ENCODE measurements at places on chromosomes 11 and 22.

GRCh38 chr22:32728291-32728690 is 73.2 kb upstream of the TIMP3 start:
- no peak for DNase-seq

- DNase-seq, result no peak
Measured at GRCh38 chr11:27208846-27209245, 154.2 kb downstream of the CCDC34 start.

DNA sequence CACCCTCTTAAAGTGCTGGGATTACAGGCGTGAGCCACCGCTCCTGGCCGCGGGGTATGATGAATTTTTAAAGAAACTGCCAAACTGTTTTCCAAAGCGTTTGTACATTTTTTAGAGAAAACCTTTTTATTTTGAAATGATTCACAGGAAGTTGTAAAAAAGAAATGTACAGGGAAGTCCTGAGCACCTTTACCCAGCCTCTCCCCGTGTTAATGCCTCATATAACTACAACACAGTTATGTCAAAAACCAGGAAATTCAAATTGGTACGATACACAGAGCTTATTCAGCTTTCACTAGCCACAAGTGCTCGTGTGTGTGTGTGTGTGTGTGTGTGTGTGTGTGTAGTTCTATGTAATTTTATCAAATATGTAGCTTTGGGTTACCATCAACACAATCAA is 7.0 kb upstream of the FAM118A start:
- DNase-seq, result no peak

DNA sequence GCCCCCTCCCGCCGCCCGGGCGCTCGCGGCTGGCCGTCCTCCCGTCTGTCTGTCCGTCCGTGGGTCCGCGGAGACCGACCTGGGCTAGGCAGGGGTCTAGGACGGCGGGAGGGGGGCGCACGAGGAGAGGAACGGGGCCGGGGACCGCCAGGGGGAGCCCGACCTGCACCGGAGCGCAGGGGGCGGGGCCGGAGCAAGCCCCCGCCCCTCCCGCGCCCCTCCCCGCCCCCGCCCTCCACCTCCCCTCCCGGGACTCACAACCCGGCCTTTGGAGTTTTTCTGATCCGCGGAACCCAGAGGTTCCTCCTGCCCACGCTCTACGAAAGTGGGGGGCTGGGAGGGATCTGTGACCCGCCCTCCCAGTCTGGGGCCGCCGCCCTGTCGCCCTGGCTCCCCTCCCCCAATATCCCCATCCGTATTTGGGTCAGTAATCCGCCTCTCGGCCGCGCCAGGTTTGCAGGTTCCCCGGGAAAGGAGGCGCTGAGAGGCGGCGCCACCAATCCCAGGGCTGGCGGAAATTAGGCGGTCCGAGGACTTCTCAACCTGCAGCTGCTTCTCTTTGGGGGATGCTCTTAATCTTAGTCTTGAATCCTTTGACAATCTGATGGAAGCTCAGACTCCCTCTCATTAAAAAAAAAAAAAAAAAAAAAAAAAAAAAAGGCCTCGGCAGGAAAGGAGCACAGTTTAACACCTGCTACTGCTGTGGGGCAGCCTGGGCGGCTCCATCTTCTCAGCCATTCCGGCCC is 925 bp upstream of the KCNJ11 start:
- DNase-seq, result peak; percentile 75

DNA sequence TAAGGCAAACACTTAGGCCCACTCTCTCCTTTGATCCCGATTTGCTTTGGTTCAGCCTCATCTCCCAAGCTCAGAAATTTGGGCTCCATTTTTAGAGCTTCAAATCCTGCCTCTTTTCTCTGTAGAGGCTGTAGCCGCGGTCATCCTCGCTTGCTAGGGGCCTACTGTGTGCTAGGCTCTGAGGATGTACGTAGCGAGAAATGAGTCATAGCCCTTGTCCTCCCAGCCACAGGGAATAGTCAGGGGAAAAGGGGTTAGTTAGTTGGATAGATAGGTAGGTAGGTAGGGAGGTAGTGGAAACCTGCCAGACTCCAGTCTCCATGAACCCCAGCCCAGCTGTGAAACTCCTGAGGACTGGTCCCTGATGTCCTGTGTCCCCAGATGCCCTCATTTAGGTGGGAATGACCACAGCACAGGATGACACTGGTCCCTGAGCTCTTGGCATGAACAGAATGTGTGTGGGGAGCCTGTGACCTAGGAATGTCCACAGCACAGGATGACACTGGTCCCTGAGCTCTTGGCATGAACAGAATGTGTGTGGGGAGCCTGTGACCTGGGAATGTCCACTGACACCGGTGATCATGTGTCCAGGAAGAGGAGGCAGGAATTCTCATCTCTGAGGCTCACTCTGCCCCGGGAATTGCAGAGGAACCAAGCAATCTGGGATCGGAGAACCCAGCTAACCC is 21.4 kb upstream of the HMOX1 start:
- no peak for DNase-seq

DNA sequence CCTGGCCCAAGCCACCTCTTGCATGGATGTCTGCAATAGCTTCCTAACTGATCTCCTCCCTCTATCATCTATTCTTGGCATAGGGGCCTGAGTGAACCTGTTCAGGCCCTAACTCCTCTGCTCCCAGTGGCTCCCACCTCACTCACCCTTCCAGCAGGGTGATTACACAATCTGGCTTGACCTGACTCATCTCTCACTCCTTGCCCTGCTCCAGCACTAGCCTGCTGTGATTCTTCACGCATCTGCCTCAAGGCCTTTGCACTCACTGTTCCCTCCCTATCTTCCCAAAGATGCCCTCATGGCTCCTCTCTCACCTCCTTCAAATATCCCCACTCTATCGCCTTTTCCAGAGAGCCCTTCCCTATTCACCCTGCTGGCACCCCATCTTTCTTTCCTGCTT is 10.5 kb downstream of the SCN4B start:
- no peak for DNase-seq

DNA sequence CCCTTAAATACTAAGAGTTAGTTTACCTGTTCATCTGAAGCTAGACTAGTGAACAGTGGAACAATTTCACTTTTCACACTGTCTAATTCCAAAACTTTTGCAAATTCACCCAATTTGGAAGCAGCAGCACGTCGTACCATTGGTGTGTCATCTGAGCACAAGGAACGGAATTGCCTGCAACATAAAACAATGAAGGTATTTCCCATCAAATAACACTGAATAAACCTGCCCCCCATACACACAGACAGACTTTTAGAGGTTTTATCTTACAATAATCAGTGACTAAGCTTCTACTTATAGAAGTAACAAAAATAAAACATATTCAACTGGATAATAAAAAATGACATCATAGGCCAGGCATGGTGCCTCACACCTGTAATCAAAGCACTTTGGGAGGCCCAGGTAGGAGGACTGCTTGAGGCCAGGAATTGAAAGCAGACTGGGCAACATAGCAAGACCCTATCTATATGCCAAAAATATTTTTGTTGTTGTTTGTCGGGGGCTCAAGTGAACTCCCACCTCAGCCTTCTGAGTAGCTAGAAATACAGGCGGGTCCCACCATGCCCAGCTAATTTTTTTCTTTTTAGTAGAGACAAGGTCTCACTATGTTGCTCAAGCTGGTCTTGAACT is 6.3 kb downstream of the PPP2R1B start:
- DNase-seq, result no peak

GRCh38 chr11:35013514-35014233 is 97.3 kb downstream of the PDHX start:
- DNase-seq, result peak; percentile 71

DNA sequence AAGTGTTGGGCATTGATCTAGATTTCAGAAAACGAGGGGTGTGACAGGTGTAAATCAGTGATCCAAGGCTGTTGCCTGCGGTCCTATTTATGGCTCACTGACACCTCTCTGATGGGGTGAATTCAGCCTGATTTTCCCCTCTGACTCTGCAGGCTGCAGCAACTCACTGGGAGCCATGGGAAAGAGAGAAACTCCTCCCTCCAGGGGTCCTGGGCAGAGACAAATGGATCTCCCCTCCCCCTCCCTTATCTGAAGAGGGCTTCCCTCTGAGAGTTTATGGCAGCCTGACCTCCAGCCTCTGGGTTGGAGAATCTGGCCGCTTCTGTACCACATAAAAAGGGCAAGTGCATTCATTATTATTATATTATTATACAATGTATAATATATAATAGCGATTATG is 1.8 kb upstream of the PKNOX2 start:
- DNase-seq, result no peak

- no peak for DNase-seq
Measured at GRCh38 chr22:28379075-28379779, 300.4 kb downstream of the TTC28 start.

DNA sequence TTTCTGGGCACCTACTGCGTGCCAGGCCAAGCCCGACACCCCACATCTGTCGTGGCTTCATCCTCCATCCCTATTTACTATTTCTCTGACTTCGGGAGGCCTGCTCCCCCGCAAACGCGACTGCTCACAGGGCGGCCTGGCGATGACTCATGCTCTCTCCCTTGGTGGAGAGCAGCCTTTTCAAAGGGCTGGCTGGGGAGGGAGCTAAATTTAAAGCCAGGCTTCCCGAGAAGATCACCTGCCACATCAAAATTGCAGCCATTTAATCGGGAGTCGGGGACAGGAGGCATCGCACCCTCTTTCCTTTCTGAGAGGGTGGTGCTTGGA is 24.9 kb upstream of the SHISAL1 start:
- DNase-seq, result no peak

- no peak for DNase-seq
Measured at GRCh38 chr11:113014262-113015097, 53.3 kb downstream of the NCAM1 start.

GRCh38 chr11:8810540-8811301 is 100.3 kb upstream of the AKIP1 start:
- DNase-seq, result no peak

DNA sequence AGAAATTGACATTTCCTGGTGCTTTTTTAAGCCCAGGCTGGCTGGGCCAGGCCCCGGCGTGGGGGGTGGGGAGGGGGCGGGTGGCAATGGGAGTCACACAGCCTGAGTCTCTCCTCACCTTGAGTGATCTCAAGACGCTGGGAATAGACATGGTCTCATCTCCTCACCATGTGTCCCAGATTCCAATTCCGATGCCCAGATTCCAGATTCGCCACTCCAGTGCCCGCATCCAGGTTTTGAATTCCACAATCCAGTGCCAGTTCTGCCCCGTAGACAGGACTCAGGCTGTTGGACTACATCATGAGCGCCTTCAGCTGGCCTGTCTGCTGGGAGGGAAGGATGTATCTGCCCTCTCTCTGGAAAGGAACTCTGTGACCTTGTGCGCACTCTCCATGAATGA is 19.1 kb downstream of the KCNC1 start:
- no peak for DNase-seq

- peak; percentile 27 for DNase-seq
Measured at GRCh38 chr11:96178049-96178886, 164.7 kb downstream of the MAML2 start.

DNA sequence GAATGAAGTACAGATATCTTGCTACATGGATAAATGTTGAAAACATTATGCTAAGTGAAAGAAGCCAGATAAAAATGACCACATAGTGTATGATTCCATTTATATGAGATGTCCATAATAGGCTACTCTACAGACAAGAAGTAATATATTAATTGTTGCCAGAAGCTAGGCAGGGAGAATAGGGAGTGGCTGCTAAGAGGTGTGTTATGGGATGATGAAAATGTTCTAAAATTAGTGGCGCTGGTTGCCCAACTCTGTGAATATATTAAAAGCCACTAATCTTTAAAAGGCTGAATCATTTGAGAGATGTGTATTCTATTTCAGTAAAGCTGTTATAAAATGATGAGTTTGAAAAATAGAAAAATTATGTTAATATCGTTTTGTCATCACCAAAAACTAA is 144.4 kb downstream of the NCAM1 start:
- no peak for DNase-seq

DNA sequence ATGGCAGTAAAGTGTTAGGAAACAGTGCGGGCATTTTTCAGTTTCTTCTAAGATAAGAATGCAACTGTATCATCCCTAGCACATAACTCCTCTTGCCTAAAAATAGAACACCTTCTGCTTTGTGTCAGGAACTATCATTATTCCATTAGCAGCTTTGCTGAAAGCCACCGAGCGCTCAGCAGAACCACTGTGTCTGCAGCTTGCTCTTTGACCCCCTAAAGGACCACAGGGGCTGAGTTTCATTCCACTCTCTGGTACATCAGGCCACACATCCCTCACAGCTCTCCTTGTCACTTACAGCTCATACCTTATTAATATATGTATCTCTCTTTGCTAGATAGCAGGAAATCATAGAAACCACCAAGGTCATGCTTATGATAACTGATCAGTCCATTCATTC is 360.2 kb downstream of the KCNA4 start:
- no peak for DNase-seq

DNA sequence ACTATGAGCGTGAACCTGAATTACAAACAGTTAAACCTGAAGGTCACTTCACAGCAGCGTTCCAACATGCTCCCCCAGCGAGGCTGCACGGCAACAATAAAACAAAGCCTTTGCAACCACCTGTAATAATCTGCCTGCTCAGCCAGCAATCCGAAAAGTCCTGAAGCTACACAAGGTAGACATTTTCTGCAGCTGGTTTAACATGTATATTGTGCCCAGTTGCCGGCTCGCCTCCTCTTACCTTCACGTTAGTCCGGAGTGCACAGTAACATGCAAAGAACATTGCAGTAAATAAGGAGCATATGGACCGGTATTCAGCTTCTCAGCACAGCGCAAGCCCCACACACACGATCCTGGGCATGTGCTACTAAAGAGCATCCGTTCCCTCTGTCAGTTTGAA is 704.3 kb downstream of the DLG2 start:
- no peak for DNase-seq

DNA sequence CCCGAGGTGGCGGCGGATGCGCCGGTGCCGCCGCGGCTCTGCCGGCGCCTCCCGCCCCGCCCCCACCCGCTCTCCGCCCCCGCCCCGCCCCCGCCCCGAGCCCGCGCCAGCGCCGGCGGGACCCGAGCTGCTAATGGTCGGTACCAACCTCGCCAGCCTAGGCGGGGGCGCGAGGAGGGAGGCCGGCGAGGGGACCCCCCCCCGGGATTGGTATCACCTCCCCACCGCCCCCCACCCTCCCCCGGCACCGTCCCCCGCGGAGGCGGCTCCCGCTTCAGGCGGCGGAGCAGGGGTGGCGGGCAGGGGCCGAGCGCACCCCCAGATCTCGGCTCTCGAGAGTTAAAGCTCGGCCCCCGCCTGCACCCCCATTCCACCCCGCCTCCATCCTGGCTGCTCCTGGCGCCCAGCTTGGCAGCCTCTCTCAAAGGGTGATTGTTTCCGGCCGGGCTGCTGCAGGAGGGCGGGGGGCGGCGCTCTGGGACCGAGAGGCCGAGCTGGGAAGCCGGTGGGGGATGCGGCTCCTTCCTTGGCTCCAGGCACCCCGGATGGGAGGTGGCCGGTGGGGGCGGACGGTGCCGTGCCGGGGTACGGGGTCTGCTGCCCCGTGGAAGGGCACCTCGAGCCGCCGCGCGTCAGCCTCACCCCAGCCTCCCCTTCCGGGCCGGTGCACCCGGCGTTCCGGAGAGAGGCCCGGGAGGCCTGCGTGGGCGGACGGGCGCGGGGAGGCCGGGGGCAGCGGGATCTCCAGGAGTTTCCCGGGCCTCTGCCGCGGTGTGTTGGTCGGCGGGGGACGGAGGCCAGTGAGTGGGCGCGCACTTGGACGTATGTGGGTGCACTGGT is at the start of gene B3GAT1:
Gene B3GAT1, minus strand, starts transcription at position 40 of the 840 bp plus-strand sequence. CDS start 24,583 bp downstream, outside the sequence.
- peak; percentile 19 for DNase-seq

- no peak for DNase-seq
Measured at GRCh38 chr11:131204282-131204681, 166.1 kb upstream of the NTM start.

Measured in activated naive CD4-positive, alpha-beta T cell treated with anti-CD3 and anti-CD28 coated beads for 36 hours (primary cell).